ENCODE measurements at places on chromosomes 6 and 20. TPM values are rescaled to one million over a fixed set of nuclear protein-coding genes. Genes with fewer than 3 reads are reported as not detected.

- DNase-seq, result no peak
Observed at GRCh38 chr6:150269857-150270223, 99.0 kb upstream of the IYD start.

DNA sequence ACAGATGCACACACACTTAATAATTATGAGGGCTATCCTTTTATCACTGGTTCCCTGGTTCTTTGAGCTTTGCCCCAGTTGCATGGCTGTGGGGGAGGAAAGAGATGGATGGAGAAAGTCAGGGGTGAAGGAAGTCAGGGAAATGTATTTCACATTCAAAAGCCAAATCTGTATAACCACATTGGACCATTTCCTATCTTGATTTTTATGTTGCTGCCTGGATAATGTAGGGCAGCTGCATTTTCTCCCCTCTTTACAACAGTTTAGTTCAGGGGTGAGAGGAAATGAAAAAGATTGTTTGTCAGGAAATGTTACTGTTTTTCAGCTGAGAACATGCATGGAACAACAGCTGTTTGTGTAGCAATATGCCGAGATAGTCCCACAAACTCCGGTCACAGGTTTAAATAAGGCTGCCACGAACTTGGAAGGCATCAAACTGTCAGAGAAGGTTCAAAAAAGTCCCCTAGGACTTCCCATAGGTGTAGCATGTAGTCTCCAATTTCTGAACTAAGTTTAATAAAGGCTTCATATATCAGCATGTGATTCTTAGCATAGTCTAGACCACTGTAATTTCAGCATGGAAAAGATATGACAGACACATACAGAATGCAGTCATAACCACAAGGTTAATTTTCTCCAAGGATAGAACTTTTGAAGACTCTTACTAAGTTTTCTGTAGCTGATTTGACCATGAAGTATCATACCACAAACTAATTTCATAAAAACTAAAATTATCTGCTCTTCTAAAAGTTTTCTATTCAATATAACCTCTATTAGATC lies 82.1 kb upstream of the COL21A1 start:
- DNase-seq, result no peak

DNA sequence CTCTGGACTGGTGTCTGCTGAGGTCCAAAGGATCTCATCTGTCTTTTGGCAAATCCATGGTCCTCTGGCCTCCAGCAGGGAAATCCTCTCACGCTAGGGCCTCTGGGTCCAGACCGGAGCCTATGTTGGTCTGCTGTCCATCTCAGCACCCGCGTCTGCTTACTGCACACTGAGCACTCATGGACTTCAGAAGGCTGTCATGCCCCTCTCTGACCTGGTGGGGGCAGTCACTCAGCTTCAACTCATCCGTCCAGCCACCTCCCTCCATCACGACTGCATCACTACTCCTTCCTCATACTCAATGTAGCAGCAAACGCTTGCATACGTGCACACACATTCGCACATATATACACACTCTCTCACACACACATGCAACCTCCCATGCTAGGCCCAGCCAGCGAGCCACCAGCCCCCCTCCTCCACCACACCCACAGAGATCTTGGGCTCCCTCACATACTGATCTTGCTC lies 33.3 kb downstream of the GABRR2 start:
- no peak for DNase-seq

GRCh38 chr6:43803055-43803782 lies 33.2 kb downstream of the VEGFA start:
- DNase-seq, result no peak

GRCh38 chr6:18207438-18207837 lies 52.2 kb downstream of the KDM1B start:
- no peak for DNase-seq

DNA sequence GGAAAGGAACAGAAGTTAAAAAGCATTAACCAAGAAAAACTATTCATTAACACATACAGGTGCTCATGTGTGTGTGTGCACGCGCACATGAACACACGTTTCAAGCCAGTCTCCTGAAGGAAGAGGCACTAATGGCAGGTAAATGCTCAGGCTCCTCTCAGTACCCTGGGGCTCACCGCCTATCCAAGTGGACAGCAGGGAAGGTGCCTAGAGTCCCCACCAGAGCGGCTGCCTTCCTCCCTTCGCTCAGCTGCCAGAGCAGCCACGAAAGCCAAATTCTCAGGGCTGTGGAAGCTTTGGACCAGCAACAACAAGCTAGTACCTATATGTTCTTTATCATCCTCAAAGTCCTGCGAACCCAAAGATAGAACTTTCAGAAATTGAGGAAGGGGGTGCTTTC lies 42.6 kb downstream of the PLCG1 start:
- peak; percentile 66 for DNase-seq

GRCh38 chr20:10625641-10626040 lies 48.2 kb downstream of the JAG1 start:
- DNase-seq, result no peak

GRCh38 chr6:6744551-6744950 lies 156.0 kb downstream of the LY86 start:
- no peak for DNase-seq

- no peak for DNase-seq
Observed at GRCh38 chr6:9126878-9127560, 691.7 kb upstream of the SLC35B3 start.

DNA sequence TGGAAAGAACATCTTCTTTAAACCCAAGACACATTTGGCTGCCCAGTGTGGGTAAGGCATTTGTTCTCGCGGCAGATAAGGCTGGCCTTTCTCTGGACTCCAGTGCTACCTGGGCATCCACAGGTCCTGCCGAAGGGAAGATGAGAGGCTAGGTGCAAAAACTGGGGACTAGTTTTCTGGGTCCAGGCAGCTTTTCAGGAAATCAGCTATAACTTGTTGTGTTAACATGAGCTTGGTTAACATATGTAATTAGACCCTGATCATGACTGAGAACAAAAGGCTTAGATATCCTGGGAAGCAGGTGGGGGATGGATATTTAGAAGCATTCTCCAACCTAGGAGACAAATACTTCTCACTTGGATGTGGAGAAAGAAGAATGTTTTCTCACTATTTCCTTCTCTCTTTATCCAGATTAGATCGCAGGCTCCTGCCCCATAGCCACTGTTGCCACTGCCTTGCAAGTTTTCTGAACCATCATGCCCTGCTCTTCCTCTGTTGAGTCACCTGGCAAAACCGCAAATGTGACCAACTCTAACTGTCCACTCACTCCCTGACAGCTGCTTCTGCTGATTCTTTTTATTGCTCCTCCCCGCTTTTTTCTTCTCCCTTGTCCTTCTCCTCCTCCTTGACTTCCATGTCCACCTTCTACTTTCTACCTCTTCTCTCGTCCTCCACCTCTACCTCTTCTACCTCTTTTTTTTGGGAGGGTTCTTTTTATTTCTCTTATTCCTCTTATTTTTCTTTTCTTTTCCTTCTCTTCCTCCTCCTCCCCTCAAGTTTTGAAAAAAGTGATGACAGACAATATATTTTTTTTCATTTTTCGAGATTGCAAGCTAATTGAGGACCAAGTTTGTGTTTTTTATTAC lies 258.1 kb downstream of the UTRN start:
- DNase-seq, result no peak

DNA sequence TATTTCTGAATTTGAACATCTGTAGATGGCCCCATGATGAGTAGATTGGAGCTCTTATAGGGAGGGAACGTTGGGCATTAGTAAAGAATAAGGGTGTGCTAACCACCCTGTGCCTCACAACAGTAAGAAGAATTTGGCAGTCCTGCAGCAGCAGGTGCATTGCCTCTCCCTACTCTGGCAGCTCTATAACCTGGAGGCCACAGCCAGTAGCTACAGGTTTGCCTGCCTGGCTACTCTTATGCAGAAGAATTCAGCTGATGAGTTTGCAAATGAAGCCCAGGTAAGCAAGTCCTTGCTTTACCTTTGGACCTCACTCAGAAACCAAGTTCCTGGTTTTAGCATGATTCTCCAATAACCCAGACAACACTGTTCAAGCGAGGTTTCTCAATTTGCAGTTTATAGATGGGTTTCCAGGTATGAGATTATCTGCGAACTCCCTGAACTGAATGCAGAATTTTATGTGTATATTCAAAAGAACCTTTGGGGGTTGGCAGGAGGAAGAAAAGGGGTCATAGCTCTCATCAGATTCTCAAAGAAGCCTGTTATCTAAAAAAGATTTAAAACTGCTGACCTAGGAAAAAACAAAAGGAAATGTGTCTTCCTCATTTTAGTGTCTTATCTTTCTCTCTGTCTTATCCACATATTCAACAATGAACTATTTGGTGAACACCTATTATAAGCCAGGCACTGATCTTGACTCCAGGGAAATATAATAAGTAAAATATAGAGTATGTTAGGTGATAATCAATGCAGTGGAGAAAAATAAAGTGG lies 18.9 kb downstream of the TREML1 start:
- DNase-seq, result no peak

GRCh38 chr20:32832664-32833063 lies 12.9 kb downstream of the MAPRE1 start:
- no peak for DNase-seq

DNA sequence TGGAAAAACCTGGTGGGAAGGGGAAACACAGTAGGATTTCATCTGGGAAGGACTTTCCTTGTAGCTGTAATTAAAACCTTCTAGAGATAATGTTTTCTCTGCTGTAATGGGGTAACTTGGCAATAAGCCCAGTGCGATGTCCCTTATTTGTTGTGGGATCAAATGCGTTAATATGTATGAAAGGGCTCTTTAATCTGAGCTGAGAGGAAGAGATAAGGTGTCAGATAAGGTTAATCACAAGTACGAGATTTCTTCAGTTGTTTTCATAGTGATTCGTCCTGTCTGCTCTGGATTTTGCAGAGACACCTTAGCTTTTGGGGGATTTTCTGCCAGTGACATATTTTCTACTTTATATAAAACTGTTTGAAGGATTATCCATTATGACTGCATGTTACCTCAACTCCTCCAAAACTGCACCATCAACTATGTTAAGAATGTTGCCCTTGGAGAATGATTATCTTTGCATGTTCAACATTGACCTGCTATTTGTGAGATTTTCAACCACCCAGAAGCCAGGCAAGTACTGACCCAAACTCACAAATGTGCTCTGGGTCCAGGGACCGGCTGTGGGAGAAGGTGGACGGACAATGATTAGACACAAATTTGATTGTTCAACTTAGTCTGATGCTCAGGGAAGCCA lies 21.2 kb upstream of the ELOVL5 start:
- no peak for DNase-seq

- no peak for DNase-seq
Observed at GRCh38 chr6:128532827-128533226, 12.4 kb upstream of the PTPRK start.

DNA sequence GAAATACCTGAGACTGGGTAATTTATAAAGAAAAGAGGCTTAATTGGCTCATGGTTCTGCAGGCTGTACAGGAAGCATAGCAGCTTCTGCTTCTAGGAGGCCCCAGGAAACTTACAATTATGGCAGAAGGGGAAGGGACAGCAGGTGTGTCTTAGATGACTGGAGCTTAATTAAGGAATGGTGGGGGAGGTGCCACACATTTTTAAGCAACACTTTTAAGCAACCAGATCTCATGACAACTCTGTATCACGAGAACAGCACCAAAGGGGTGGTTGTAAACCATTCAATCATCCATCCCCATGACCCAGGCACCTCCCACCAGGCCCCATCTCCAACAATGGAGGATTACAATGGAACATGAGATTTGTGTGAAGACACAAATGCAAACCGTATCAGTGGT lies 26.9 kb downstream of the FIG4 start:
- DNase-seq, result no peak

GRCh38 chr6:156807028-156807427 lies 29.9 kb downstream of the ARID1B start:
- no peak for DNase-seq

DNA sequence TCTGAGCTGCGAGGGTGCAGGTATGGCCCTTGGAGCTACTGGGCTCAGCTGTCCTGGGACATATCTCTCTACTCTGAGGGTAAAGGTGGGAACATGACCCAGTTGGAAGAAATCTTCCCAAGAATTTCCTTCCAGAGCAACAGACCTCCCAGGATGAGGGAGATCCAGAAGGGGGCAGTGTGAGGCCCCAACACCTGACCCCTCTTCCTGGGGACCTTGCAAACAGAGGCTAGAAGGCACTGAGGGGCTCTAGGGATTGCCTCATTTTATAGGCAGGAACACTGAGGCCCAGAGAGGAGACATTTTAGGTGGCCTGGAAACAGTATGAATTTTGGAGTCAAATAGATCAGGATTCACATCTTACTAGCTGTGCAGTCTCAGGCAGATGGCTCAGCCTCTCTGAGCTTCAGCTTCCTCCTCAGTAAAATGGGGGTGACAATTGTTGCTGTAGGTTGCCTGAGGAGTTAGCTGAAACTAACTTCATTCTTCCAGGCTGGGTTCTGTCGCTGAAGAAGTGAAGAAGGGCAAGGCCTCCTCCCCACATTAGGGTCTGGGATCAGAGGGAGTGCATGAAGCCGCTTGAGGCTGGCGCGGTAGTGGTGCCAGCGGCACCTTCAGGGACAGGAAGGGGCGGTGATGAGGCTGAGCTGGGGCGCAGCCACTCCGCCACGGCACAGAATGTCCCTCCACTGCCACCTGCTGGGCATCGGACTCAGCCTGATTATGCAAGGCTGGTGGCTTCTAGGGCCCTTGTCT lies 11.4 kb downstream of the KCNK17 start:
- DNase-seq, result peak; percentile 88

- DNase-seq, result no peak
Observed at GRCh38 chr20:58970146-58970545, 10.9 kb upstream of the NELFCD start.

GRCh38 chr6:51959744-51960383 lies 127.5 kb downstream of the PKHD1 start:
- DNase-seq, result peak; percentile 87

Gene ENPP3
- total RNA-seq, result not detected

Gene TRIM40
- not detected for total RNA-seq

Gene ECT2L
- 0.13 TPM for total RNA-seq

Gene SIRPB2
- not detected for total RNA-seq

Gene PRR18
- not detected for total RNA-seq

Gene CTCFL
- not detected for total RNA-seq

Gene LGSN
- not detected for total RNA-seq

Gene SPATS1
- total RNA-seq, result not detected

Gene PI16
- not detected for total RNA-seq

Gene PAK5
- total RNA-seq, result not detected

Gene HSPA1L
- 1.1 TPM for total RNA-seq

Gene TAGAP
- total RNA-seq, result not detected

Gene RSPO4
- not detected for total RNA-seq

Gene SLC26A8
- not detected for total RNA-seq

Gene SRSF3
- 209 TPM for total RNA-seq

Gene LST1
- not detected for total RNA-seq

Gene MRAP2
- total RNA-seq, result 9.2 TPM
